ENCODE measurements at places on chromosomes 3 and 15. TPM values are rescaled to one million over a fixed set of nuclear protein-coding genes. Genes with fewer than 3 reads are reported as not detected.

DNA sequence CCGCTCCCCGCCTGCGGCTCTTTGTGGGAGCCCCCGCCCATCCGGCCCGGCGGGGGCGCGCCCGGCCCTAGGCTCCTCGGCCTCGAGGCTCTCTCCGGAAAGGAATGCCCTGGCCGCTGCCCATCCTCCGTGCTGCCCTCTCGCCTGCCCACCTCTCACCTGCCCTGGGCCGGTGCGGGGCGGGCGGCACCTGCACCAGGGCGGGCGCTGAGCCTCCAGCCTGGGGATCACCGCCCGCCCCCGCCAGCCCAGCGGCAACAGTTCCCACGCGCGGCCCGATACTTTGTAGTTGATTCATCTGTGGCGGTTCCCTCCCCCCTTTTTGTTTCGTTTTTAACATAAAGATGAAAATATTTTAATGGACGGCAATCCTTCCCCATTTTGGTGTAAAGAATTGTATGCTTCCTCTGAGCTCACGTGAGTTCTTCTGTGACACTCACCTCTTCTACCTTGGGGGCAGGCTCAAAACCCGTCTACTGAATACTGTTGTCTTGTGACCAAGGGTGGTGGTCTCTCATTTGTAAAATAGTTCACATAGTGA, 1.9 kb downstream of the KLF13 start:
- no peaks in the 10 kb centered on the region for H3K27me3 ChIP-seq
- H3K27ac ChIP-seq, result peak overlapping the region; percentile 86
- peak; percentile 62 for DNase-seq
- H3K36me3 ChIP-seq, result peaks cover 20% of the 10 kb centered on the region
- H3K4me3 ChIP-seq, result peak overlapping the region; percentile 95
- H3K4me1 ChIP-seq, result peaks cover 69% of the 10 kb centered on the region

GRCh38 chr3:195078891-195079440, 192.0 kb downstream of the XXYLT1 start:
- no peak for DNase-seq
- H3K27me3 ChIP-seq, result peaks cover 3% of the 10 kb centered on the region
- no peak overlapping the region for H3K4me3 ChIP-seq

DNA sequence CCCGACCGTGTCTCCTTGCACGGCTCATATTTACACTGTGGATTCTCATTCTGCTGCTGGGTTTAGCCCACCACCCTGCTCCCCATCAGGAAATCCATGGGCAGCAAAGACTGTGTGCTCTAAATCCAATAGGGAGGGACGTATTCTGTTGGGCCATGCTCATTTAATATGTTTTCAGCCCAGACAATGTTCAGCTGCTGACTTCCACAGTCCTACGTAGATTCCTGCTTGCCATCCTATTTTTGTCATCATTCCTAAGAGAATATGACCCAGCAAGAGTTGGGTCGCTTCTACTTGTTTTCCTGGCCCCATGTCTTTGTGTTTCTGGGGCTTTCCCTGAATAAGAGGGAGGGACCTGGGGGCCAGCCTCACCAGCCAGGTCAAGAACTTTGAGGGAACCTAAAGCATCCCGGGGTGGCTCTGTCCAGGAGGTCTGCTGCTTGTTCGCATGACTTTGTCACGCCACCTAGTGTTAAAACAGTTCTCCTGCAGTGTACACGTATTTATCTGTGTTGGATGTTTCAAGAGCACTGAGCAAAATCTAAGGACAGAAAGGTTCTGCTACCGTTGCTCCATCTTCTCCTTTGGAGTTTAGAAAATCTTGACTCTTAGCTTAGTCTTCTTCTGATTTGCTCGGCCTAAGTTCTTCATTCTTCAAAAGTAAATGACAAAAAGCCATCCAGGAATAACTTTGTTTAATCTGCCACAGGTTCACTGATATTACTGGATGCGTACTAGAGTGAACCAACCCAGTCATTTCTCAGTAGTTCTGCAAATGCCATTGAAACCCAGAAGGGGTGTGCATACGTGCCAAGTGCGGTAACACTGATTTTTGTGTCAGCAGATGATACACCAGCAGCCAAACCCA, 79.8 kb upstream of the NR2E3 start:
- no peak overlapping the region for H3K27ac ChIP-seq
- H3K4me1 ChIP-seq, result no peaks in the 10 kb centered on the region
- peak; percentile 5 for DNase-seq
- H3K4me3 ChIP-seq, result no peak overlapping the region

- no peak overlapping the region for H3K27ac ChIP-seq
- H3K4me3 ChIP-seq, result no peak overlapping the region
- no peaks in the 10 kb centered on the region for H3K27me3 ChIP-seq
- no peaks in the 10 kb centered on the region for H3K4me1 ChIP-seq
These were observed 554.5 kb downstream of the ZIC1 start for GRCh38 chr3:147963711-147964110.

- no peak for DNase-seq
- H3K4me3 ChIP-seq, result no peak overlapping the region
- no peaks in the 10 kb centered on the region for H3K4me1 ChIP-seq
- peaks cover 5% of the 10 kb centered on the region for H3K36me3 ChIP-seq
- H3K27me3 ChIP-seq, result no peaks in the 10 kb centered on the region
- no peak overlapping the region for H3K27ac ChIP-seq
These were observed 111.9 kb downstream of the ATG7 start for GRCh38 chr3:11384074-11384473.

- H3K36me3 ChIP-seq, result peaks cover 36% of the 10 kb centered on the region
- H3K27ac ChIP-seq, result no peak overlapping the region
- H3K27me3 ChIP-seq, result no peaks in the 10 kb centered on the region
- peaks cover 11% of the 10 kb centered on the region for H3K4me1 ChIP-seq
These were observed 82.2 kb downstream of the PCCB start for GRCh38 chr3:136332302-136332701.

DNA sequence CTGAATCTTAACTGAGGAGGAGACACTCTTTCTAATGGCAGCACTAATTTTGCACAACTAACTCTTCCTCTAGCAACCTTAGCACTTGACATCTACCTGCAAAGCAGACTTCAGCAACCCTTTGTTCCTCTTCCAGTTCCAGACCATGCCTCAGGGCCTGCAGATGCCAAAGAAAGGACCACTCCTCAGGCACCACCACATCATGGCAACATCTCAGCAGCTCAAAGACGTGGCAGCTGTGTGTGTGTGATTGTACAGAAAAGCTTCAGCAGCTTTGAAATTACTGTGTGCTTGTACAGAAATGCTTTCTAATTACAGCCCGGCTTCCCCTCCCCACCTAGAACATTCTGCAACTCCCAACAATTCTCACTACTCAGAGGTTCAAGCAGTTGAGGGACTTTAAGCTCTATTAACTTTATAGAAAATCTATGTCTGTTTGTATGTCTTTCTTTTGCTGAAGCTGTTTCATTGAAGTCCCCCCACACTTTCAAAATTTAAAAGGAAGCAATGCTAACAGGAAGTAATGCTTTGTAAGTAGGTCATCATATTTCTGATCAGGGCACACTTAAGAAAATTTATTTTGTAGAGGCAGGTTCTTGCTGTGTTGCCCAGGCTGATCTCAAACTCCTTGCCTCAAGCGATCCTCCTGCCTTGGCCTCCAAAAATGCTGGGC, 115.2 kb downstream of the CD47 start:
- no peak overlapping the region for H3K4me3 ChIP-seq
- H3K4me1 ChIP-seq, result peaks cover 26% of the 10 kb centered on the region
- peaks cover 3% of the 10 kb centered on the region for H3K27me3 ChIP-seq
- DNase-seq, result no peak
- no peaks in the 10 kb centered on the region for H3K36me3 ChIP-seq

- no peak overlapping the region for H3K4me3 ChIP-seq
- DNase-seq, result no peak
- H3K4me1 ChIP-seq, result peaks cover 5% of the 10 kb centered on the region
These were observed 3.4 kb upstream of the P3H2 start for GRCh38 chr3:190124067-190124466.

- no peaks in the 10 kb centered on the region for H3K27me3 ChIP-seq
- no peak for DNase-seq
- no peaks in the 10 kb centered on the region for H3K36me3 ChIP-seq
- H3K27ac ChIP-seq, result no peak overlapping the region
- H3K4me3 ChIP-seq, result no peak overlapping the region
- no peaks in the 10 kb centered on the region for H3K4me1 ChIP-seq
These were observed 605.0 kb downstream of the NLGN1 start for GRCh38 chr3:174002543-174002942.

- DNase-seq, result no peak
- H3K4me1 ChIP-seq, result peaks cover 83% of the 10 kb centered on the region
- H3K36me3 ChIP-seq, result peaks cover 5% of the 10 kb centered on the region
- no peak overlapping the region for H3K4me3 ChIP-seq
- no peaks in the 10 kb centered on the region for H3K27me3 ChIP-seq
These were observed 60.5 kb downstream of the RAB7A start for GRCh38 chr3:128786434-128787020.

Gene SH2D7
- not detected for total RNA-seq

Gene SAMD7
- total RNA-seq, result not detected

Gene SCN5A
- total RNA-seq, result not detected

Gene GLDN
- total RNA-seq, result not detected

Gene DLL4
- 0.36 TPM for total RNA-seq

All from activated T-helper 1 cell treated with anti-CD3 and anti-CD28 coated beads, Interleukin-12 subunit alpha, Interleukin-12 subunit beta, Interleukin-2, Interleukin-4 antibody, amounts not matched to agents 30 ng/mL and 10 ng/mL and 1 ng/mL, durations not matched to agents 14 hours and 24 hours and 36 hours (primary cell).